ENCODE measurements at places on chromosomes 7 and 10.

- no peak for DNase-seq
These were observed 230.4 kb upstream of the TMEM72 start for GRCh38 chr10:44680764-44681163.

GRCh38 chr7:87113077-87113476 is 39.2 kb upstream of the DMTF1 start:
- DNase-seq = no peak

DNA sequence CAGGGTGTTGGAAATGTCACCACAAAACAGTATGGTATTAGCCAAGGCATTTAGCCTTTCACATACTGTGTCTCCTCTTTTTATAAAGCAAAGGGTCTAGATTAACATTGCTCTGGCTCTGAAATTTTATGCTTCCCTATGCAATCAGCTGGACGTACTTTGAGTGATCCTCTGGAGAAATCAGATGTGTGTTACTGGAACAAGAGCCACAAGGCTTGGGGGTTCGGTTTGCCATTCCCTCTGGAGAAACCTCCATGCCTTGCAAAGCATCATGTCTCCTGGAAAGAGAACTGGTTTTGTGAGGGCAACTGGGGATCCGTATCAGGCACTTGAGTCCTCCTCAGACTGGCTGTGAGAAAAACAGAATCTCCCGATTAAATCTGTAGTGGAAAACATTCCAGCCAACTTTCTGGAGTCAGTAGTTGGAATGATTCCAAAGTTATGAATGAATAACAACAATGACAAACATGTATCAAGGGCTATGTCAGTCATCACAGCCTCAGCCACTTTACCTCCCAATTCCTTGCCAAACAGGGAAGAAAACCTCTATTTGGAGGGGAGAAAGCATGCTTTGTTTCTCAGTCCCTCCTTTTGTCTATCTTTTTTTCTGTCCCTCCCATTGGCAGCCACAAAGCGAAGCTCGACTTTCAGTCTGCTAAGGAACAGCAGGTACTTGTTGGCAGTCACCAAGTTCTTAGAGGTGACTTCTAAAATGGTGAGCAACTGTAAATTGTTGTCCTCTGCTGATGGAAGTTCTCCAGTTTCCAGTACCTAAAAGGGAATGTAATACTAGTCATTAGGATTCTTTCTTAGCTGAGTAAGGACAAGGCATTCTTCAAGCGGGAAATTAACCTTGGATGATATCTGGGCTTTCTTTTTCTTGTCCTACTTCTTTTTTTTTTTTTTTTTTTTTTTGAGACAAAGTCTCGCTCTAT is 864.8 kb upstream of the AUTS2 start:
- DNase-seq = no peak

GRCh38 chr10:95935429-95935828 is 27.7 kb downstream of the CC2D2B start:
- no peak for DNase-seq

- DNase-seq = no peak
These were observed 662 bp downstream of the NRCAM start for GRCh38 chr7:108455551-108455997.

GRCh38 chr10:33532901-33533300 is 198.4 kb upstream of the NRP1 start:
- no peak for DNase-seq

- DNase-seq = no peak
These were observed 176.6 kb upstream of the TNS3 start for GRCh38 chr7:47758546-47758945.

DNA sequence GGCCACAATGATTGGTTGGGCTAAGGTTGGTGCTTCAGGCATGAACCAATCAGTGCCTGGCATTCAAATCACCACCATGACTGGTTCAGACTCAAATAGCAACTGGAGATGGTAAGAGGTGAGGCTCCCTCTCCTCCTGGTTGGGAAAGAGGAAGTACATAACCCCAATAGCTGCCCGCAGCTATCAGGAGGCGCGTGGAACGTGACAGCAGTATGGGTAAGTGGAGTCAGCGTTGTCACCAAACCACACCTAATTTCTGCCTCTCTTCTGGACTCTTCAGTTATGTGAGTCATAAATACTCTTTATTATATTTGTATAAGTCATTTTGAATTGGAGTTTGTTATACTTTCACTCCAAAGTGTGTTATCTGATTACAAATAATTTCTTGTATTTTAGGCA is 17.9 kb upstream of the ITGA8 start:
- DNase-seq = no peak

GRCh38 chr10:52463826-52464225 is 149.7 kb downstream of the DKK1 start:
- DNase-seq = no peak

GRCh38 chr10:127833804-127834203 is 58.9 kb downstream of the CLRN3 start:
- no peak for DNase-seq

GRCh38 chr10:51488766-51489408 is 210.5 kb downstream of the CSTF2T start:
- no peak for DNase-seq

DNA sequence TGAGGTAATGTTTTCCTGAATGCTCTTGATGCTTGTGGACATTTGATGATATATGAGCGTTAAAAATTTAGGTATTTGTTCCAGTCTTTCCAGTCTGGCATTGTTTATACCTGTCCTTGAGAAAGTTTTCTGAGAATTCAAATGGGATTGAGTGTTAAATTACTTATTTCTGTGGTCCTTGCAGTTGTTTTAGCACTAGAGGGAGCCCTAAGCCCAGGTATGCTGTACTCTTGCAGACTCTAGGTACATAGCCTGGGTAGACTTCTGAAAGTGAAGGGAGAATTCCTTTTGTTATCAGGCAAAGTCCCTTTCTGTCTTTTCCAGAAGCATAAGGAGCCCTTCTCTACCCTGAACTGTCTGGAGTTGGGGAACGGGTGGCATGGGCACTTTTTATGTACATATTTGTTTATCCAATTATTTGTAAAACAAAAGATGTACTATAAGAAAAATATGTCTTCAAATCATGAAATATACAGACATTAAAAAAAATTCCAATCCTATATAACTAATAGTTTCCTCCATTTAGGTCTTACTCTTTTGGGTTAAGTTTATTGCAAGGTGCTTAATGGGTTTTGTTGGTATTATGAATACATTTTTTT is 262.1 kb downstream of the ATRNL1 start:
- DNase-seq = no peak

All from hippocampal formation (tissue), 2 donors.